ENCODE measurements at places on chromosomes 16 and 17.

- DNase-seq = no peak
Measured at GRCh38 chr16:11511328-11511727, 75.4 kb downstream of the LITAF start.

GRCh38 chr17:45200701-45201100 is 21.0 kb upstream of the FMNL1 start:
- no peak for DNase-seq

DNA sequence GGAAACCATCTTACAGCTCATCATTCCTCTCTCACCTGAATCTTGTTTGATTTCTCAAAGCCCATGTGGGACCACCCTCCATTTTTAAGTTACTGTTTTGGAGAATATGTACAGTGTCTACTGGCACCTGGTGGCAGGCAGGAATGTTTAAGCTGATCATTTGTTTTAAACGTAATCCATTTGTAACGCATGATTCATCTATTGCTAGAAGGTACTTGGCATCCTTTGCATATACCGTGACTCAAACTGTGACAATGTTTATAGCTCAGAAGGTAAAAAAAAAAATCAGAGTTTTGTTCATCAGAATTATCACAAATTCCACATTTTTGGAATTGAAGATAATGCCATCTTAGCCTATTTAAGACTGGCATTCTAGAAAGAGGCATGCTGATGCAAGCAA is 1007.5 kb upstream of the EEF2KMT start:
- DNase-seq = no peak

DNA sequence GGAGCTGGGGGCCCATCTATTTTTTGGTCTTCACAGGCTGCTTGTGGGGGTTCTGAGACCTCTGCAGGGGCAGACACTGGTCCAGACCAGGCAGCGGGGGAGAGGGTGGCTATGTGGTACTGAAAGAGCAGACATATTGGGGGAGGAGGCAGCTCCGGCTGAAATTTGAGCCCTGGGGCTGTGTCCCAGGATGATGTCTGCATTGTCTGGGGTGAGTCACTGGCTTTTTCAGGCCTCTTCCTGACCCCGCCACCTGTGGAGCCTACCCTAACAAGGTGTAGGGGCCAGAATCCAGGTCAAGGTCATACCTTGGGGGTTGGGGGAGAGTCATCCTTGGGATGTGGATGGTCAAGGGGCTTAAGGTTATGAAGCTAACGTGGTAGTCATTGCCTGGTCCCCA is 2.4 kb downstream of the CORO6 start:
- no peak for DNase-seq

DNA sequence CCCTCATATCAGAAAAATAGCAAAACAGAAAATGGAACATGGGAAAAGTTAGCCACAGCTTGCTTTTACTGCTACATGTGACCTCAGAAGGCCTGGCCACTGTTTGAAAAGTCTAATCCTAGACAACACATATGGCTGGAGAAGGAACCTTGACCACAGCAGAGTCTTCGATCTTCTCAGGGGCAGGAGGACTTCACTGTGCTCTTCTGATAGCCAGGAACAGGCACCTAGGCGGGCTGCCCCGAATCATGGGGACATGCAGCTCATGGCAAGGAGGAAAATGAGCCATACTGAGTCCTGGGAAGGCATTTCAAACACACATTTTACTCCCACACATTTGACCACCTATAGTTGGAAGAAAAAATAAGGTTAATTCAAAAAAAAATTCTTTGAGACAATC is 31.1 kb upstream of the ADORA2B start:
- no peak for DNase-seq

DNA sequence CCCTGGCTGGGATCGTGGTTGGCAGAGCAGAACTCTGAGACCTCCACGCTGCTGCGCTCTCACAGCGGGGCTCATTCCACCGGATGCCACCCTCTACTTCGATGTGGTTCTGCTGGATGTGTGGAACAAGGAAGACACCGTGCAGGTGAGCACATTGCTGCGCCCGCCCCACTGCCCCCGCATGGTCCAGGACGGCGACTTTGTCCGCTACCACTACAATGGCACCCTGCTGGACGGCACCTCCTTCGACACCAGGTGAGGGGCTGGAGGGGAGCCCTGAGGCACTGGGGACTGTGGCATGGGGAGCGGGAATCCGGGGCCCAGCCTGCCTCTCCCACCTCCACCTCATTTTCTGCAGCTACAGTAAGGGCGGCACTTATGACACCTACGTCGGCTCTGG is 5.2 kb downstream of the FKBP10 start:
- DNase-seq = no peak

DNA sequence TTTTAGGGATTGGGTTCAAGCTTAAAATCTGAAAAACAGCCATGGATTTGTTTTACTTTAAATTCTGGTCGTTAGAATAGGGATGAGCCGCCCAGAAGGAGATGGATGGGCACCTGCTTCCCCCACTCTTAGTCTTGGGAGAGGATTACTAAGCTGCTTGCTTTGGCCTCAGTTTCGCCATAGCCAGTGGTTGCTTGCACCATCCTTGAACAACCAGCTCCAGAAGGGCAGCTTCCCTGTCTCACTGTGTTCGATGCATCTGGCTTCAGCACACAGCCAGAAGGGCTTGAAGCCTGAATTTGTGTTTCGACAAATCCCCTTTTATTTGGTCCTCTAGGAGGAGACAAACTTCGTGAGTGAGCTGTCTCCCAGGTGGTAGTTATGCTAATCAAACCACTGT is 7.1 kb downstream of the CYB5D2 start:
- no peak for DNase-seq

DNA sequence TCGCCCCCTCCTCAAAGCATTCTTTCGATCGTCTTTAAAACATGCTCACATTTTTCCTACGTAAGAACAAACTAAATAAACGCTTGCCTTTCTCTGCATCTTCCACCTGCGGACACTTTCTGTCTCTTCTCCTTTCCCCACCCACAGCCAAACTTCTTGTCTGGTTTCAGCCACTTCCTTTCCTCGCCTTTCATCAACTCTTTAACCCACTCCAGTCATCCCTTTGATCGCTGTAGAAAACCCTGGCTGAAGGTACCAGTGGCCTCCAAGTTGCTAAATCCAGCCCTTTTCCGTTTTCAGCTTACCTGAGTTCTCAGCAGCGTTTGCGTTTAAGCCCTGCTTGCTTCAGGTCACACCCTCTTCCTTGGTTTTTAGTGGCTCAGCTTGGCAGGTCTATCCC is 483 bp downstream of the RPA1 start:
- no peak for DNase-seq

- no peak for DNase-seq
Measured at GRCh38 chr17:80750263-80750662, 205.6 kb downstream of the RPTOR start.

DNA sequence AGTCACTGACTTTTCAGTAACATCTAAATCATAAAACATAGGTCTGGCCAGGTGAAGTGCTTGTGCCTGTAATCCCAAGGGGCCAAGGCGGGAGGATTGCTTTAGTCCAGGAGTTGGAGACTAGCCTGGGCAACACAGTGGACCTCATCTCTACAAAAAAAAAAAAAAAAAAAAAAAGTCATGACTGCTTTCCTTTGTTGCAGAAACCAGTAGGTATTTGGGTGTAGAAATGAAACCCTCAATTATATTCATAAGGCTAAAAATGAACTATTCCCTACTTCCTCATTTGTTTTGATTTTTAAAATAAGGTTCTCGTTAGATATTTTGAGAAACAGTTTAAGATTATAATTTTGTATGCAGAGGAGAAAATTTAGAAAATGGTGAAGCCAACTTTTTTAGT is 26.0 kb downstream of the PITPNC1 start:
- DNase-seq = no peak

- no peak for DNase-seq
Measured at GRCh38 chr16:12567602-12568001, 236.1 kb downstream of the CPPED1 start.

DNA sequence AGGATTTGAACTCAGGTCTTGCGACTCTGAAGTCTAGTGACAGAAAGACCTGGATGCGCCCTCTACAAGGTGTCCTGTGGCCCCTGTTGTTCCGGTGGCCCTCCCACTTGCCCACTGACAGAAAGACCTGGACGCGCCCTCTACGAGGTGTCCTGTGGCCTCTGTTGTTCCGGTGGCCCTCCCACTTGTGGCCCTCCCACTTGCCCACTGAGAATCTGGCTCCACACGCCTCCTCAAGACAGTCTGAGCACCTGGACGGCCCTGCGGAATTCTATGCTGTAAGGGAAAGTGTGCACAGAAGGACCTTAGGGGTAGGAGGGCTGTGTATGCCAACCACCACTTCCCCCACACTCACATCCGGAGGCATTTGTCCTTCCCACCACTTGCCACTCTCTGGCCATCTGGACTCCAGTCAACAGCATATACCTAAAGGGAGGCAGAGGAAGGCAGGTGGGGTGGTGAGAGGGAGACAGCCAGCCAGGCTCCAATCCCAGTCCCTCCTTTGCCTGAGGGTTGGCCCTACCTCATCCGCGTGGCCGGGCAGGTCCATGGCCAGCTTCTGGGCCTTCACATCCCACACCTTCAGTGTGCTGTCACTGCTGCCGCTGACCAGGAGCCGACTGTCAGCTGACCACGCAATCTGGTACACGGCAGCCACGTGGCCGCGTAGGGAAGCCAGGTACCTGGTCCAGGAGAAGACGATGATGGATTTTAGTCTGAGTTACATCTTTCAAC is 9.1 kb downstream of the NLE1 start:
- no peak for DNase-seq

DNA sequence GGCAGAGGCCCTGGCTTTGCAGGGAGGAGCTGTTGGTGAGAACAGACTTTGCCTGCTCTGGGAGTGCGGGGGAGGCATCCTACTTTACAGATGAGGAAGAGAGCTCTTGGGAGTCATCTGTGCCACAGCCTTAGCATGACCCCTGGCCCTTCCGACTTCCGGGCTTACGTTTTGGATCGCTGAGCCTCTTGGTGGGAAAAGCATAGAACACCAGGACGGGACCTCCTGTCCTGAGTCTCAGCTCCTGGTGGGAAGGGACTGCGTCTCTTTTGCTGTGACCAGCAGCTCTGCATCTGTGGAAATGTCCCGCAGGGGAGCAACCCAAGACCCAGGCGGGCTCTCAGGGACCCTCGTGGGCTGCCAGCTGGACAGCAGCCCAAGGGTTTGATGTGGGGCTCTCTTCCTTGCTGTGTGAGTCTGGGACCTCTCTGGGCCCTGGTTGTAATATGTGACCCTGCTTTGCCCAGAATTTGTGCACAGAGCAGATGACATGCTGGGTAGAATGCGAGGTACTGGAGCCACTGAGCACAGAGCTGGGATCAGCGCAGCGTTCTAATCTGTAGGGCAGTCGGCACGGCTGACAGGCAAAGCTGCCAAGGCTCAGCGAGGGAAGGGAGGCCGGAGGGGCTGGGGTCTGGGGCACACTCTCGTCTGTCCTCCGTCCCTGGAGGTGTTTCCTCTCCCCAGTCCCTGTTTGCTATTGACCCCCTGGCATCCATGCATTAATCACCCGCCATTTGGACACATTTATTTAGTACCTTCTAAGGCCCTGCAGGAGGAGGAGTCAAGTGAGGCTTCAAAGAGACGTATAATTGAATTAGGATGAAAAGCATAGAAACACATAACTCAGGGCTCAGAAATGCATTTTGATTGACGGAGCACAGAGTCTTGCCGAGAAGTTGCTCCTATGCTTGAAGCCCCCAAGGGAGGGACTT is 64.0 kb downstream of the NT5M start:
- no peak for DNase-seq

- DNase-seq = no peak
Measured at GRCh38 chr16:53064081-53064578, 9.3 kb downstream of the CHD9 start.

DNA sequence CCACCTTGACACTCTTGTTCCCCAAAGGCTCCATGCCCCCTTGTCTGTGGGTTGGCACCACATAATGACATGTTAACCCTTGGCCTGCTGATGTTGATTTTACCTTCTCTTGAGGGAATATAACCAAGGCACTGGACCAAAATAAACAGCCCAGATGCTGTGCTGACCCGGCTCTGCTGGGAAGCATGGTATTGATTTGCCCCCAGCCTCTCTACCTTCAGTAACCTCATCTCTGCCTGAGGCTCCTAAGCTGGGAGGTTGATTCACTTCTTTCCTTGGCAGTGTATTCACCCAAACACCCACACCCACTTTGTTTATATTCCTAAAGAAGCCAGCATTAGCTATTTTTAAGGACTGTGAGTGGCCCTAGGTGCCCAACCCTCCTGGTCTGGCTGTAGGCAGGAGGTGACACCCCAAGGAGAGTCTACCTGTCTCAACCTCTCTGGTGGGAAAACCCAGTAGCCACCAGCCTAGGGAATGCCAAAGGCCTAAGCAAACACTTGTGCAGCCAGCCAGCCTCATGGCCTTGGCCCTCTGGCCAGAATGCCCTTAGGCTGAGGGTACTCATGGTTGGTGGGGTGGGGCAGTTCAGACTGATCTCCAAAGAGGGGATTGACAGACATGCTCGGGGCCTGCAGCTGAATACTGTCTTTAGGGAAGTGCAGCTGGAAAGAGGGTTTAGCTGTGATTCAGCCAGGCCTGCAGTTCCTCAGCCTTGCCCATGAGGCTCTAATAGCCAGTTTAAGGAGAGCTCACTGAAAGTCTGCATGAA is 42.7 kb downstream of the GNAO1 start:
- DNase-seq = no peak

GRCh38 chr16:12168074-12169000 is 191.8 kb downstream of the SNX29 start:
- DNase-seq = no peak

DNA sequence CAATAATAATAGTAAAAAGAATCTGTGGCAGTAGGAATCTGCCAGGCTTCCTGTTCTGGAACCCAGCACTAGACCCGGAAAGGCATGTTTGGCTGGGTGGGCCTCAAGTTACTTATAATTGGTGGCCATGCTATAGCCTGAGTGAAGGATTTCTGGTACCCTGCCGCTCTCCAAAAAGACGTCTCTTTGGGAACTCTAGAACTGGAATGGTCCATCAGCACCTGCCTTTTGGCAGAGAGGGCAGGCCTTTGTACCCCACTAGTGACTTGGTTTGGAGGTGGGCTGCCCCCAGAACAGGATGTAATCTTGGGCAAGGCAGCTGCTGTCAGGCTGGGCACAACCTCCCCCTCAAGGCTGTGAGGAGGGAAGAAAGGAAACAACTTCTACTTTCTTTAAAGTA is 29.3 kb upstream of the ST6GALNAC1 start:
- no peak for DNase-seq

GRCh38 chr17:73532421-73532901 is 111.8 kb downstream of the SDK2 start:
- DNase-seq = no peak

- no peak for DNase-seq
Measured at GRCh38 chr17:73546770-73547536, 97.3 kb downstream of the SDK2 start.

GRCh38 chr17:50361561-50362480 is 11.2 kb downstream of the MRPL27 start:
- DNase-seq = no peak

All from NCI-H1417 treated with DMSO at 0.1 percent for 48 hours (cell line).